ENCODE measurements at places on chromosomes 6 and 20.

GRCh38 chr20:17108896-17109295 is 117.9 kb upstream of the PCSK2 start:
- DNase-seq = no peak

DNA sequence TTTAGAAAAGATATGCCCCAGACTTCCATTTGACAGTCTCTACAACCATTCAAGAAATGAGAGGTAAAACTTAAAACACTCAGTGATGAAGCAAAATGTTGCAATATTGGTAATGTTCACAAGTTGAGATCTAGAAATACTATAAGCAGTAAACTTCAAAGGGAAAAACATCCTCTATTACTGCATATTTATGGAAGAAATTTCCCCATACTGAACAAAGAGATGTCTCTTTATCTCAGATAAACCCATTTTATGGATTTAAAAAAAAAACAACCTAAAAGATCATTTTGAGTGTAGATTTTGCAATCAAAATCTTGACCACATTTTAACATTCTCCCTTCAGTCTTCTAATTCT is 177.8 kb upstream of the TAB2 start:
- no peak for DNase-seq

DNA sequence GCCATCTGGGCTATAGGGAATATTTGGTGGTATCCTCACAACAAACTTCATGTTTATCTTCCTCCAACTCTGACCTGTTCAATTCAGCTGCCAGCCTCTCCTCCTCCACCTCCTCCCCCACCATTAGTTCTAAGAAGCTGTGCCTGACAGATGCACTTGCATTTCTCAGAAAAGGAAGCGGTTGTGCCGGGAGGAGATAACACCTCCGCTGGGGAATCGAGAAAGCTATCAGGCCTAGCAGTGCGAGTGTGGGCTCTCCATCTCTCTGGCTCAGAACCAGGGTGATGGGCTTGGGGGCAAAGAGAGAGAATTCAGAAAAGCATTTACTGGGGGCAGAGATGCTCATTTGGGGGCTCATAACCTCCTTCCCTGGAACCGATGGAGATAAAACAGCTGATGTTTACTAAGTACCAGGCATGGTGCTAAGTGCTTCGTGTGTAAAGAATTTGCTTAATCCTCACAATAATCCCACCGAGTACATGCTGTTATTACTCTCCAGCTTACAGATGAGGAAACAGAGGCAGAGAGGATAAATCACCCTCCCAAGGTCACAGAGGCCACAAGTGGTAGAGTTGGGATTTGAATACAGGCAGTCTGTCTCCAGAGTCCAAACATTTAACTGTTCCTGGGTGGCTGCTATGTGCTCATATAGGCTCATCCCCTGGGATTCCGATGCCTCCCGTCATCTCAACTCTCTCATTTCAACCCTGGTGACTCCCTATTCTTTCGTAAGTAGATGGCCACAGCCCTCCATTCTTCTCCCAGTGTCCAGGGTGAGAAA is 38.3 kb downstream of the COX4I2 start:
- DNase-seq = peak; percentile 53

GRCh38 chr6:144087789-144088426 is 7.5 kb downstream of the SF3B5 start:
- peak; percentile 18 for DNase-seq

GRCh38 chr20:25744261-25744660 is 47.6 kb upstream of the ZNF337 start:
- DNase-seq = no peak

GRCh38 chr6:14827354-14827753 is 418.5 kb upstream of the JARID2 start:
- DNase-seq = no peak

GRCh38 chr6:127111526-127111925 is 6.9 kb upstream of the RSPO3 start:
- no peak for DNase-seq

DNA sequence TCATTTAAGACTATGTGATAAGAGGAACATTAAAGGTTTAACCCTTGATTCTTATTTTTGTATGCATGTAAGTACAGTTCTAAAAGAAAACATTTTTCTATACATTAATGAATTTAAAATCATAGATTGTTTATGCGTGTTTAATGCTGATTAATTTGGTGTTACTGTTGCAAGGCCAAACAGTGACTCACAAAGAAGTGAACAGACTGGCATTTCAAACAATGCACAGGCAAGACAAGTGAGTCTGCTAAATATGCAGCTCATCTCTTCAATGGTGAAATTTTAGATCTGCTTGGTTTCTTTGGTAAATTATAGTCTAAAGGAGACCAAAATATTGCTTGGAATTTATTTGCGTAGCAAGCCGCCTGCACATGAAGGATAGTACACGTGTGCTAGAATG is 417.4 kb upstream of the SOX4 start:
- DNase-seq = no peak

GRCh38 chr20:39813190-39813829 is 851.2 kb downstream of the DHX35 start:
- DNase-seq = no peak

DNA sequence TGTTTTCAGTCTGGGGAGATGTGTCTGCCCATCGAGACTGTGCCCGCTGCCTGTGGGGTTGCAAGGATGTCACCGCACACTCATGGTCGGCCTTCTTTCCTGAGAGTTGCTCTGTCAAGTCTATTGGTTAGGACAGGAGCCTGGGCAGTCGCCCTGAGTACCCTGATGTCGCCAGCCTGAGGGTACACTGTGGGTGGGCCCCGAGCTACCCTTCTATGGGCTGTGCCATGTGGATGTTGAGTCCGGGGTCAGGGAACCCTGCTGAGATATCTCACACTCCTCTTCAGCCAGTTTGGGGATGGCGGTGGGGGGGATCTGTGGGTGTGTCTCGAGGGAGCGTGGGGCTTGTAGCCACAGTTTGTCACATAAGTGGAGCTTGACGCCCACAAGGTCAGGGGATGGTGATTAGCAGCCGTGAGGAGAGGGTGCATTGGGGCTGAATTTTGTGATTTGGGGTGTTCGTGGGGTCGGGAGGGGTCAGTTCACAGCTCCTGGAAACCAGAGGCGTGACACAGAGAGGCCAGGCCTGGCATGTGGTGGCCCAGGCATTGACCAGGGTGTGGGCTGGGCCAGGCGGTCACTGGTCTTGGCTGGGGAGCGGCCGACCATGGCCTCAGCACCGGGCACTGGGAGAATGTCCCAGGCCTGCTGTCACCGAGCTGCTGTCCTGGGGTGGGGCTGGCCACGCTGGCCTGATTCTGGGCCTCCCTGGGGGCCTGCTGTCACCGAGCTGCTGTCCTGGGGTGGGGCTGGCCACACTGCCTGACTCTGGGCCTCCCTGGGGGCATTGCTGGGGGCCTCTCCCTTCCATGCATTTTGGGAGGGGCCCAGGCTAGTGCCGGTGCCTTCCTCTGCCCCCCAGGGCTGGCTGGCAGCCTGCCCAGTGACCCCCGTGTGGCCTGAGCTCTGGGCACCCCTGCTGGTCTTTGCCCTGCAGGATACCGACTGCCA is 1.6 kb upstream of the NPBWR2 start:
- no peak for DNase-seq

GRCh38 chr6:46706464-46706863 is 18.8 kb downstream of the TDRD6 start:
- no peak for DNase-seq

DNA sequence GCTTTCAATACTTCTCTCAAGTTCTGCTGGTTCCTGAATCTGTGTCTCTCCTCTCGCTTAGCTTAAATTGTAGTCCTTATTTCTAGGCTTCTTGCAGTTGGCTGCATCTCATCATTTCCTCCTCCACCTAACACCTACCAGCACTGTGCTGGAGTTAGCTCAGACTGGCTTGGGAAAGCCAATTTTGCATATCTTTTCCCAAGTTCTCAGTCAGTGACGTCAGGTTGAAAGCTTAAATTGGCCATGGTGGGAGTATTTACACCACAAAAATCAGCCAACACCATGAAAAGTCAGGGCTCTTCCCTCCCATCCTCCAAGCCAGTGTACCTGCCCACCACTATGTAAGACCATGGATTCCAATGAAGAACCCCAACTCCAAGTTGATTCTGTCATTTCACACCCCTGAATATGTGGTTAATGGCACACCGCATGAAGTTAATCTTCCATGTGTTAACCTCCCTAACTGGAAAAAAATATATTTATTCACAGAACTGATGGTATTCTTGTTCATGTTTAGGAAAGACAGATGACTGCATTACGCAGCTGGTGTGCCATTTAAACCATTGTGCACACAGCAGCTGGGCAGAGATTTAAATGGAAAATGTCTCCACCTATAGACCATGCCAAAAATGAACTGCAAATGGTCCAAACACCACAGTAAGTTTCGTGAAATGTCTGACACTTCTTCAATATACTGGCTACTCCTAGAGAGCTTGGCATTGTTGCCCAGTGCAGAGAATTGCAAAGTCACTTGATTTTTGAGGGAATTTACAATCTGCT is 274.1 kb upstream of the MAP3K7 start:
- DNase-seq = no peak

DNA sequence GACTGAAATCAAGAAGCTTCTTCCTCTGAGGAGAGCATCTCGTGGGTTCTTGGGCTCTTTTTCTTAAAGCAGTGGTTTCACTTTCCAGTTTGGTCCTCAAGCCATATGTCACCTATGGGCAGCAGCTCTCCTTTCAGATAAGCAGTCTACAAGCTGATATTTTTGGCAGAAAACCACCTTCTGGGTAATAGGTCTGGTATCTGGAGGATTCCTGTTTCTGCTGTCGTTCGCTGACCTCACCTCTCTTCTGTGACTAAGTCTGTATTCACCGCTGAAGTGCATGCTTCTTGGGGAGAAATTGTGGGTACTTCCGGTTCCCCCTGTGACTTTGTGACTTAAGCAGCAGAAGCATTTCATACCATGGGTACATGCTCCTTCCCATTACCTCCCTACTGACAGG is 193.6 kb downstream of the EDN1 start:
- no peak for DNase-seq

- no peak for DNase-seq
These were observed 228.9 kb downstream of the ALDH8A1 start for GRCh38 chr6:134721060-134721405.

- peak; percentile 56 for DNase-seq
These were observed 14.4 kb downstream of the NT5E start for GRCh38 chr6:85464260-85464644.
